ENCODE measurements at places on chromosomes 7 and 10.

GRCh38 chr7:43141091-43141490, 28.6 kb downstream of the HECW1 start:
- no peak for DNase-seq

- no peak for DNase-seq
These were observed 1227.6 kb downstream of the TYW1 start for GRCh38 chr7:68224041-68224741.

- DNase-seq: no peak
These were observed 19.7 kb upstream of the PRPF18 start for GRCh38 chr10:13567030-13567429.

- peak; percentile 5 for DNase-seq
These were observed 77.9 kb upstream of the LRRN3 start for GRCh38 chr7:111012799-111013675.

DNA sequence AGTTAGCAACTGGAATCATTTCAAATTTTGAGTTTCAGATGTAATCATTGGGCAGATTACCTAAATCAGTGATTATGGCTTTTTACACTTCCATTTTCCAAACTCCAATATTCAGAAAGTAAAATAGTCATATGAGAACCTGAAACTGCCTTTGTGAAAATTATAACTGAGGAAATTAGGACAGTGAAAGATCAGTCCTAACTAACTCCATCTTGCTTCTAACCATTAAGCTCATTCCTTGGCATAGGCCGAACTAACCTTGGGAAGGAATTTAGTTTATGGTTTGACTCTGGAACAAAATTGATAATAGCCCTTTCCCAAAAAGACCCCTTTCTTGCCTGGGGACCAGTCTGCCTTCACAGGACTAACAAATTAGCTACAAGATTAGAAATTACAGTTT, 2.2 kb downstream of the CRPPA start:
- DNase-seq: no peak

- no peak for DNase-seq
These were observed 103.9 kb upstream of the POT1 start for GRCh38 chr7:125033506-125033905.

DNA sequence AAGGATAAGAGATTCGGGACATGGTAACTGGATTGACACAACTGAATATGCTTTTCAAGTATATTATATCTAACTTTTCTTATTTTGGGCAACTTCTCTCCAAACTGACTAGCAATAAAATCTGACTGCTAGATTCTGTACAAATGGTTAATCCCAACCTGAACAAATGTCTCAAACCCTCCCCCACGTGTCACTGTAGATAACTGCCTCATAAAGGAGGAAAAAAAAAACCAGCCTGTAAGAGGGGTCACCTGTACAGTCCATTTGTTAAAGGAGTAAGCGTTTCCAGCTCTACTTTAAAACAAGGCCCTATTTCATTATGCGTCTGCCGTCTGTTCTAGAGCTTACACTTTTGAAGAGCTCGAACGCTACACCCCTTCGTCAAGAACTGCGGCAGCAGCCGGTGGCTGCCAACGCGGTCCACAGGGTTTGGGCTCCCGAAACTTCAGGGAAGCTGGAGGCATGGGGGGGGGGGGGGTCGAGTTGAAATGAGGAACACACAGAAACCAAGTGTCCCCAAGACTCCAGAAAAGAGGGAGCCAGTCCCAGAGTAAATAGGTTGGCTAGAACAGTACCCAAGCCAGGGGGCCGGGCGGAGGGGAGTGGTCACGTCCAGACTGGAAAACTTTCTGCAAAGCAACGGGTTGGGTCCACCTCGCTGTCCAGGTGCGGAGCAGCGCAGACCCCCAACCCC, 492 bp downstream of the COG5 start:
- DNase-seq: no peak

GRCh38 chr10:91164520-91165065, 55.9 kb upstream of the PCGF5 start:
- no peak for DNase-seq

DNA sequence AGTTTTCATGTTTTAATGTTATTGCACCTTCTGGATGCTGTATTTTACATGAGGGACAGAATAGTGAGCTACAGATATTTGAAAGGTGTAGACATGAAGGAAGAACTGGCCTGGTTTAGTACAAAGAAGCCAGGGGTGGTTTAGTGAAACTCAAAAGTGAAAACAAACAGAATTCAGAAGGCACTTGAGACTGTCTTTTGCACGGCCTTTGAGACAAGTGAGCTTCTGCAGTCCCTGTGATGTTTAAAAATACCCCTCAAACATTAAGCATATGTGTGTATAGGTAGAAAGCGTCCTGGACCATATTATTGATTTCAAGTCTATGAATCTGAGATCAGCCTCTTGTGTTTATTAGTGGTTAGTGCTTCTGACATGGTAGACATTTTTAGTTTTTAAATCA, 118.9 kb downstream of the CDK14 start:
- no peak for DNase-seq

GRCh38 chr7:31763548-31763947, 76.5 kb downstream of the PPP1R17 start:
- no peak for DNase-seq

GRCh38 chr7:55092186-55092974, 73.6 kb downstream of the EGFR start:
- no peak for DNase-seq

DNA sequence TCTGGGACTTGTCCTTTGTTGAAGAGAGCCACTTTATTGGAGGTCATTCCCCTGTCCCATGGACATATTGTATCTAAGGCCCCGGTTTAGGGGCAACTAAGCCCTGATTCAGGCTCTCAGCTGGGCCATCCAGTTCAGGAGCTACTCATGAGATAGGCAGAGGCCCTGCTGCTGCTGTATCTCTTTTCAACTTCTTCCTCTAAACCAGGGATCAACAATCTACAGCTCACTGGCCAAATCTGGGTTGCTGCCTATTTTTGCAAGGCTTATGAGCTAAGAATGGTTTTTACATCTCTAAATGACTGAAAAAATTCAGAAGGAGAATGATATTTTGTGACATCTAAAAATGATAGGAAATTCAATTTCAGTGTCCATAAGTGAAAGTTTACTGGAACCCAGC, 166.8 kb upstream of the GLI3 start:
- no peak for DNase-seq

DNA sequence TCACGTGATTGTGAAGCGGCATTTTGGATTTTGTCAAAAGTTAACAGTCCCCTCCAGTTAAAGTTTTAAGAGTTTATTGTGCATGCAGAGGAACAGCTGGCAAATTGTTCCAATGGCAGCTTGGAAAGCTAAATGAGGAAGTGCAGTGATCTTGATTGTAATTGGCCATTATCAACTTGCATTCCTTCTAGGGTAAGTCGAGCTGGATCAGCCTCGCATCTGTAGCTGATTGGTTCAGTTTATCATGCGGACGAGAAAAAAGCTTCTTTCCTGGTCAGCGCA, 566 bp downstream of the ZNF789 start:
- DNase-seq: no peak

DNA sequence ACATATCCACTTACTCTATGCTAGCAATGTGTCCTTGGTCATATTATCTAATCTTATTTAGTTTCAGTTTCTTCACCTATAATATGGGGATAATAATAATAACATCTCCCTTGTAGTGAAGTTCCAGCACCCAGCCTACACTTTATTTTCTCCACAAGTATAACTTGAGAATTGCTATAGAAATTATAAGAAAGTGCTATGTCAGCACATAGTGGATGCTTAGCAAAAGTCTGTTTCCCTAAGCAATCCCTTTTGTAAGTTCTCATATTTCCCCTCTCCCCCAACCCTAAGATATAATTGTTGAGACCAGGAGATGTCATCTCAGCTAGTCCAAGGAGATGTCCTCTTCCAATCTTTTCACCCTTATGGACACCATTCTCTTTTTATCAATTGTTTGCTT, 5.8 kb upstream of the TRUB1 start:
- no peak for DNase-seq

- DNase-seq: no peak
These were observed 44.0 kb downstream of the INPP5F start for GRCh38 chr10:119769886-119770285.

- DNase-seq: no peak
These were observed 29.9 kb downstream of the LIPJ start for GRCh38 chr10:88616250-88616977.

DNA sequence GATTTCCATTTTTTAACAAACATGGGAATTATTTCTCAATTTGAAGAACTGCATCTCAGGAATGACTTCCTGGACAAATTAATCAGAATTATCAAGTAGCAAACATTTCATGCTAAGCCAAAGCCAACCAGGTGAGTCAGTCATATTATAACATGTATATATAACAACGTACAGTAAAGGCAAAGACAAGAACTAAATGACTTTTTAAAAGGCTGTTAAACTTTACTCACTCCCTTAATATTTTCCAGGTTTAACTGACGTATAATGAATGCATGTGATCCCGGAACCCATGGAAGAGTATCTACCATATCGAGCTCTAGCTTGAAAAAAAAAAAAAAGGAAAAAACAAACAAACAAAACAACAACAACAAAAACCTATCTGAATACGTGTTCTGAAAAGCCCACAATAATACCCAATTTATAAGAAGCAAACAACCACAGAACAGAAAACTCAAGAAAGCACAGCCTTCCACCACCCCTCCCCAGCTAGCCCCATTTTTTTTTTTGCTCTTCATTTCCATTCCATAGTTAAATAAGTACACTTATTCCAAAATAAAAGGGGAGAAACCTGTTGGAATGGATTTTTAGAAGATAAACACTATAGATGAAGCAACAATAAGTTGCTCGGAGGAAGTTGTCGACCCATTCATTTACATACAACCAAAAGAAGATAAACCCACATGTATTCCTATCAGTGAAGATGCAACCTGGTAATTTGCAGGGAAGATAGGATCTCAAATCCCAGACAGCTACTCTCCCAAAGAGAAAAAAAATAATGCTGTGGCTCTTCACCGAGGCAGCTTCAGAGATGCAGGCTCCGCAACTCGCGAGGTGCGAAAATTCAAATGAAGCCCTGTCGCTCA, 537 bp downstream of the NAPEPLD start:
- DNase-seq: no peak

DNA sequence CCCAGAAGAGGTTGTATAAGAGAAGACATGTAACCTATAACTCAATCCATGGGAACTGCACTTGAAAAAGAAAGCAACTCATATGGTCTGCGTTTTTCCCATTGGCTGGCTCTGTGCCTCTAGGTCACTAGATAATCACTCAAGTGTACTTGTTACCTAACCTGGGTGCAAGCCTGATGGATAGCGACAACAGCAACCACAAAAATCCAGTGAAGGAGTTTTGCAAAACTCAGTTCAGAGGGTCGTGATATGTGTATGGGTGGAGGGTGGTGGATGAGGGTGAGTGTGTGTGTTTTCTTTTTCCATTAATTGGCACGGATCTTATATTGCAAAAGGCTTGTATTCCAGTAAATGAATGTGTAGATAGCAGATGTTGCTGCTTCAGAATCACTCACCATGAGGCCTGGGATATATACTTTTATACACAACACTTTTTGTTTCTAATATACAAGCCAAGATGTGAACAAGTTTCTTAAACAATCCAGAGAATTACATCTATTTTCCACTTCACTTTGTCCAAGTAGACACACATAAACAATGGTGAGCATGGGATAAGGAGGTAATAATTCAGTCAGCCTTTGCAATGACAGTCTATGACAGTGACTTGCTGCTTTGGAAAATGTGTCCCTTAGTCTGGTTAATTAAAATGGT, 286.9 kb upstream of the DKK1 start:
- no peak for DNase-seq

GRCh38 chr7:10930551-10930950, 43.1 kb upstream of the PHF14 start:
- no peak for DNase-seq

DNA sequence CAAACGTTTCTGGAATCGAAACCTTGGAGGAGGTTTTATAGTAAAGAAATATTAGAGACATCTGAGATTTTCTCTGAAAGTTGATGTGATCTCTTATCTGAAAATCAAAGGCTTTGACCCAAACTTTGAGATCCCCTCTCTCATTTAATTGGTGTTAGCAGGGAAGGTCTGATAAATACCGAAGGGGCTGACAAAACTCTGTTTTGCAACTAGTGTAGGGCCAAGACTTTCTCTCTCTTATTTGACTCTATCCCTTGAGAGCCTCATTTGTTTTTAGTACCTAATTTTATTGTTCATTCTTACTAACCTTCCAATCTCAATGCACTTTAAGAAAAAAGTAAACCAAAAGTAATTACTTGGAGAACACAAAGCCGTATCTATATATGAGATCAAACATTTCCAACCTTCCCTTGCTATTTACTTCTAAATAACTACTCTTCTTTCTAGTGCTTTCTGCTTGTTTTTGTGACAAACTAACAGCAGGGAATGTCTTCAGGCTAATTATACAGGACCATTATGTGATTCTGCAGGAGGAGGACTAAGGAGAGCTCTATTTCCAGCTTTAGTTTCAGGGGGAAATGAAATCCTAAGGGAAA, 33.4 kb upstream of the NPVF start:
- no peak for DNase-seq

DNA sequence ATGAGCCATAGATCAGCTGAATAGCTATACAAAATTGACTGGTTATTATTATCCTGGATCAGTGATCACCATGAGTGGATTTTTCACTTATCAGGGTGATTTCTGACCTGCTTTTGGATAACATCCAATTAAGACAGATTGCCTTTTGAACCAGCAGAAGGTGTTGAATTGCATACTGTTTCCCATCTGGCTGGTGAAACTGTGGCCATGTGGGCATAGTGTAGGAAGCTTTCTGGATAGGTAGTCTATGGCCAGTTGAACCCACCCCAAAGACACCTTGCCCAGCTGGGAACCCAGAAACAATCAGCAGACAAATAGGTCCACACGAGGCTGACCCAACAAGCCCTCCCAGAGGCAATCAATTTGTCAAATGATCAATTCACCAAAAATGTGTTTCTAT, 29.3 kb downstream of the DNAJC12 start:
- DNase-seq: no peak

DNA sequence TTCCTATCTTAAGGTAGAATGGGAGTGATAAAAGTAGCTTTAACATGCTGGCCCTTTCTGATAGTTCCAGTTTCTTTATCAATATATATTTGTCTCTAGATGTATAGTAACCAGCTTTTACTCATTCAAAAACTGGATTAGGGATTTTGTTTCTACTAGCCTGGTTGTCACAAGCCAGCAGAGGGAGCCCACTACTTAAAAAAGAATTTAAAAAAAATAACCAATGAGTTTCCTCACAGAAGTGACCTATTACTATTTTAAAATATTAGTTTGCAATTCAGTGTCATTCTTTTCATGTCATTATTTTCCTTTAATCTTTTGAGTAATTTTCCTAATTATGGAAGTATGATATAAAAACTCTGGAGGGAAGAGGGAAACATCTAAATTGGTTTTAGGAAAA, 142.1 kb downstream of the PHTF2 start:
- no peak for DNase-seq

- no peak for DNase-seq
These were observed 15.9 kb downstream of the POLL start for GRCh38 chr10:101572126-101572525.

DNA sequence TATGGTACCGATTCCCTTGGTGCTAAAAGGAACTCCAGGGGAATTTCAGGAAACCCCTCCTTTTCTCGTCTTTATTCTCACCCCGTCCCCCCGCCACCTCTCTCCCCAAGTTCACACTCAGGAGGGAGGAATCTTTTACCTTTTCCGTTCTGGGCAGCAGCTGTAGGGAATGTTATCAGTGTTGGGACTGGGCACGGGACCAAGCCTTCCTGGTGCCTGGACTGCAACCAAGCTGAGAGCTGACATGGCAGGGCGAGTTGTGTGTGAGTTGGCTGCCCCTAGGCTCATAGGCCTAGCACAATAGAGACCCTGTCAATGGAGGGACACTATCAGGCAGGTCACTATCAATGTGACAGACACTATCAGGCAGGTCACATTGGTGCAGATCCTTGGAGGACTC, 121.4 kb downstream of the TCF7L2 start:
- no peak for DNase-seq

Measured in stimulated activated CD4-positive, alpha-beta T cell treated with anti-CD3 and anti-CD28 coated beads, TNF-alpha, amount 100 ng/mL, for 1 hour (primary cell).